ENCODE measurements at places on chromosomes 5 and 9.

GRCh38 chr5:162800301-162800700 is 637.1 kb upstream of the CCNG1 start:
- ATAC-seq: no peak

- no peak for ATAC-seq
Observed at GRCh38 chr5:154365823-154366222, 80.0 kb upstream of the SAP30L start.

DNA sequence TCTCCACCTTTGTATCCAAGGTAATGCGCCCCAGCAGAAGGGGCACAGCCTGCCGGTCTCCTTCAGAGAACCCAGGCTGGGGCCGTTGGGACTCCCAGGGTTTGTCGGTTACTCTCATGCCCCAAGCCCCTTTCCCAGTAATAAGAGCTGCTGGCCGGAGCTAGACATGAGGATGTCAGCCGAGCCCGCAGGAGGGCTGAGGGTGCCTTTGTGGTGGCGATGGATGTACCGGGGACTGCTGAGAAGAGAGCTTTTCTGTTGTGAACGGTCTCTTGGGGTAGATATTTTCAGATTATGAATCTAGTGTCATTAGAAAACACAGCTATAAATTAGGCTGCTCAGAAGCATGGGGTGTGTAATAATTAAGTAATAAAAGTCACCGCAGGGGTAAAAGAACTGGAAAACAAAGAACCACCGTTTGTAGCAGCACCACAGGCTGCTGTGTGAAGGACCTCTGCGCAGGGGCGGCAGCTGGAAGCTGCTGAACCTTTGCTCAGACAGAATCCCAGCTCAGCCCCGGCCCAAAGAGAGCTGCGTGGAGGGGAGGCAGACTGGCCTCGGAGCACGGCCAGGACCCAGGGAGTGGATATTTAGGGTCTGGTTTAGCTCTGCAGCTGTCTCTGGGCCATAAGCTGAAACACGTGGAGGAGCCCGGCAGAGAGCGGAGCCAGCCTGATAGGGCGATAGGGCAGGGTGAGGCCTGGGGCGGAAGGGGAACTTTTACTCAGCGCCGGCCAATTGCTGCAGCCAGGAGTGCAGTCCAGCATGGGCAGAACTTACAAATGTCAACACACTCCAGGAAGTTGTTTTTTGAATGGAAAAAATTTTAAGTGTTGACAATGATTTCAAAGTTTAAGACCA is 50.5 kb upstream of the BARHL1 start:
- peak; percentile 51 for ATAC-seq

DNA sequence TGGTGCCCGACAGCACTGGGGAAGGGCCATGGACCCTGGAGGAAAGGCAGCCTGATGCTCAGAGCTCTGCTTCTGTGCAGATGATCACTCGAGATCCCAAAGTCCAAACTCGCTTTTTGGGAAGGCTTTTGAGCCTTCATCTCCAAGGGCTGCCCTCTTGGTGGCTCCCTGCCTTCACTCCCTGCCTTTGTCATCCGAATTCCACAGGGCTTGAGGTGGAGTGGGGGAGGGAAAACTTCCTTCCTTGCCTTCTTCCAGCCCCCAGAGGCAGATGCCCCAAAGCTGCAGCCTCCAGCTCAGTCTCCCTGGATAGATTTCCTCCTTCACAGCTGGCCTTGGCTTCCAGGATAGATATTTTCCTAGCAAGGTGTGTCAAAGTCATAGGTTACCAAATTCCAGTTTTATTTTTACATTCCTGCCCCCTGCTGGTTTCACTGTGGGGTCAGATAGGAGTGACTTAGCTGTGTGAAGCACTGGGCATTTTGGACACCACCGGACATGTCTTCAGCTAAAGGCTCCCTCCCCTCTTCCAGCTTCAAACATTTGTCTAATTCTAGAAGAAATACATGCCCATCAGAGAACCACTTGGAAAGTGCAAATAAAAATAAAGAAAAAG is 268.2 kb downstream of the HSPA4 start:
- ATAC-seq: no peak

DNA sequence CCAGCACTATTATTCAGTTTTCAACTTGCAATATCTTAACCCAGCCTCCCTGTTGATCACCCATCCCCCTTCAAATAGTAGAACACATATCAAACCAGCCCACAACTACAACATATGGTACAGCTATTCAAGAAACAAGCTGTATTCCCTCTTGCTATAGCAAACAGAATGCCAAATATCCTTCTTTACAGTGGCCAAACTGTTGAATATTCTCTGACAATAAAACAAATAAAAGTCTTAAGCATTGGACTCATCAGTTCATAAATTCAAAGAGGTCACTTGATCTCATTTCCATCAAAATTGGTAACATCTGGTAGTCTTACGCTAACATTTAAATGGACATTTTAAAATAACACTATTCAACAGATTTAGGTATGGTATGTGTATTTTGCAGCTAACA is 350.8 kb downstream of the EFNA5 start:
- ATAC-seq: no peak

GRCh38 chr5:134086225-134086942 is 28.1 kb upstream of the TCF7 start:
- ATAC-seq: no peak

GRCh38 chr9:21070171-21070571 is 7.6 kb downstream of the IFNB1 start:
- ATAC-seq: no peak

DNA sequence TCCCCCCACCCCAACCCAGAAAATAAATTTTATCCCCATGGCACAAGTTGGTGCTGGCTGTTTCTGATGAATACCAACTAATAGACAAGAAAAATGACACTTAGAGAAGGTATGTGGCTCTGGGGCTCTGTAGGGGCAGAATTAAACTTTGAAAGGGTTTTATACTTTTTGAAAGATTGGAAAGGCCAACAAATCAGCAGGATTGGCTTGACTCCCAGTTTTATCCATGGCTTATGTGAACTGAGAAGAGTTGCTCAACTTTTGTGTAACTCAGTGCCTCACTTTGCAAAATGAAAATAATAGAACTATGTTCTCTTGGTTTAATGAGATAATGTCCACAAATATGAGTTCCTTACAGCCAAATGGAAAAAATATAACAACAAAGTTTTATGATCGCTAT is 288.9 kb upstream of the KIF2A start:
- no peak for ATAC-seq

DNA sequence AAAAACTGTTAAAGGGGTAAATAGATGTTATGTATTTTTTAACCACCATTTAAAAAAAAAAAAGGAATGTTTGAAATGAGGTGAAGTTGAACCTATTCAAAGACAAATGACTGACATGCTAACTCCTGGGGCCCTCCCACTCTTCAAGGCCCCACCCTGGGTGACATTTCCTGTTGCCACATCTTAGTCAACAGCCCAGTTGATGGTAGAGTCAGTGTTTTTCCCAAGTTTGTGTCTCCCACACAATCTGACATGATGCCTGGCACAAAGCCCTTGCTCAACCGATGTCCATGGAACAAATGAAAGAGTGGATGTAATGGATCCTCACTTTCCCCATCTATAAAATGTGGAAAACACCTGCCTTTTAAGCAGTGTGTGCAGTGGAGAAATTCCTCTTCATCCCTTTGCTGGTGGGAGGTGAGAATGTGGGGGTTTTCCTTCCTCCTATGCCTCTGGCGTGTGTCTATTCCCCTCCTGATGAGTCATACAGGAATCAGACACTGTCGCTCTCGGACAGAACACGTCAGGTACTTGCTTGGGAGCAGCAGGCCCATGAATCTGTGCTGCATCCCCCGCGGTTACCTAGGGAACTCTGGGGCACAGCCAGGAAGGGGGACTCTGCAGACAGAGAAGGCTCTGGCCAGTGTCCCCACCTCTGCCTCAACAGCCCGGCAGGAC is 13.7 kb upstream of the ADRA1B start:
- ATAC-seq: no peak

- no peak for ATAC-seq
Observed at GRCh38 chr9:83538890-83539238, 663 bp upstream of the FRMD3 start.

- ATAC-seq: no peak
Observed at GRCh38 chr5:58543723-58544122, 39.2 kb upstream of the RAB3C start.

DNA sequence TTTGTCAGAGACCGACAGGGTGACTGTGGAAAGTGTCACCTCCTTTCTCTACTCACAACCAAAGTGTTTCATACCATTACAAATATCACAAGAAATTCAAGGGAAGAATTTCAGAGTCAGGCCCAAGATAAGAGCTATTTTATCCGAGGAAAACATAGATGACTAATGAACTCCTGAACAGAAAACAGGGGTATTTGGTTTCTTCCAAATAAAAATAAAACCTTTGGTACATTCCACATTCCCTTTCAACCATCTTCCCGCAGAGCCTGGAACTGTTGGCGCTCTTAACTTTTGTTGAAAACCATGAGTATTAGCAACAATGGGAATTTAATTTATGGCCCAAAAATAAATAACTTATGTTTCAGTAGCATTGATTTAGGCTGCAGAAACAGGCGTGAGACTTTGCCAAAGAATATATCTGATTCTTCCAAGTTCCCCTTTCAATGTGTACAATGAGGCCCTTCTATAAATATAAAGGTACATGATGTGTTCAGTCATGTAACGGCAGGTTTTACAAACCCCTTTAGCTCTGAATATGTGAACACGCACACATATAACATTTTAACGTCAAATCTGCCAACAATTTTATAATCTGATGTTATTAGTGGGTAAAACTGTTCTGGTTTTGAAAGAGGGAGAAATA is 69.5 kb downstream of the RETREG1 start:
- ATAC-seq: peak; percentile 44

DNA sequence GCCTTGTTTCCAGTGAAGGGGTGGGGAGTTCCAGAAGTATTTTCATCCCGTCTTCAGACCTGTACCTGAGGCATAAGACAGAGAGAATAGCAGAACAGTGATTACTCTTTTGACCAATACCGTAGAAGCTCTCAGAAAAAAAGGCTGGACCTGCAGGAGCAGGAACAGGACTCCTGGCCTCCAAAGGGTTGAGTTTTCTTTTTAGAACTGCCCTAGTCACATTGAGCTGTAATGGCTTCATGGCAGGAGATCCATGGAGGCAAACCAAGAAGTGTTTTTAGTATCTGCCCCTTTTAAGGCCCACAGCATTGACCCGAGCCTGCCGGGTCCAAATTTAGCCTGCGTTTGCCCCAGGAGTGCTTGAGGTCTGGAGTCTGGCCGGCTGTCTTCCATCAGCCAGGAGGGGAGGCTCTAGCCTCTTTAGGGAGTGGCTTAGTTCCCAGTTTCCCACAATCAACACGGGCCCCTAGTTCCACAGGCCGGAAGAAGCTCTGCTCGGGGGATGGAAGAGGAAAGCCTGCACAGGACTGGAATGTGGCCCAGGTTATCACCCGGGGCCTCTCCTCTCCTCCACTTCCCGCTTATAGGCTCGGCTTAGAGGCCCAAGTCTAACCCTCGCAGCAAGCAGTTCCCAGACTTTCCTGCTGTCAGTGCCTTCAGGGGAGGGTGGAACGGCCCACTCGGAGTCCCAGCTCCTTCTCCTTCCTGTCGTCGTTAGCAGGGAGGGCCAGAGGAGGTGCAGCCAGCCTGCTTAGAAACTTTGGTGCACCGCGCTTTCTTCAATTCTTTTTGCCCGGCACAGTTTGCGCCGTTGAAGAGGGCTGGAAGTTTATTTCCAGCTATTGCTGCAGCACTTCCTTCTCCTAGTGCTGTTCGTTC is 80.7 kb downstream of the C9orf152 start:
- ATAC-seq: no peak

DNA sequence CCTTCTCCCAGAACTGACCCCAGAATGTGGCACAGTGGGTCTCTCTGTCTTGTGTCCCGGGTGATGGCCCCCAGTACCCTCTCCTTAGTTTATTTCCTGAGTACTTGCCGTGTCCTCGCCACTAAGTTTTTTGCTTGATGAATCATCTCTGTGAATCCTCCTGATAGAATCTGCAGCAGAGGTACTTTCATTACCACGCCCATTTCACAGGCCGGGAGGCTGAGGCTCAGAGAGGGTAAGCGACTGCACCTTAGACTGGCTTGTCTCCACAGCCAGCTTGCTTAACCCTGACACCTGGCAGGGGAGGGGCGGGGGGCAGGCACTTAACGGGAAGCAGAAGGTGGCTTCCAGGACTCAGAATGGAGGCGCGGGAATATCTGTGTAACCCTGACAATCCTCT is 7.9 kb upstream of the IER5L start:
- ATAC-seq: no peak

DNA sequence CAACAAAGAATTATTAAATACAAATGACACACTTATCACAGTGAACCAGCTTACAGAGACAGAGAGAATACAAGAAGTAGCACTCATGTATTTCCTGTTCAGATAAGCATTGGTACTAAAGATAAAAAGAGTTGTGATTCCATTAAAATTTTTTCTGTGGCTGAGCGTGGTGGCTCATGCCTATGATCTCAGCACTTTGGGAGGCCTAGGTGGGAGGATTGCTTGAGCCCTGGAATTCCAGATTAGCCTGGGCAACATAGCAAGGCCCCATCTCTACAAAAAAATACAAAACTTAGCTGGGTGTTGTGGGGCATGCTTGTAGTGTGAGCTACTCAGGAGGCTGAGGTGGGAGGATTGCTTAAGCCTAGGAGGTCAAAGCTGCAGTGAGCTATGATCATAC is 32.9 kb downstream of the FCHO2 start:
- no peak for ATAC-seq

DNA sequence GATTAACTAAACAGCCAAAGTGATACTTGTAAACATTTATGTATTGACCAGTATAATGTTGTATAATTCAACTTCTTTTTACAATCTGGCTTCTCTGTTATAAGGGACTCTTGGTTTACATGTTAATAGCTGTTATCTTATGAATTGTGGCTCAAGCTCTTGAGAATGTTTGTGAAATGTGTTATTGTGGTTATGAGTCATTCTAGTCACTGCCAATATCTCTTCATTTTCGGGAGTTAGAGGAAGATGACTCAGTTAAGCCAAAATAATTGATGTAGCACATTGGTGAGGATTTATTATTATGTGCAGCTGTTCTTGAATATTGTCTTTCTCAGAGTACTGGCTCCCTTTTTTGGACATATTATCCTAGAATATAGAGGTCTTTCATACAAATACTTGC is 655.2 kb upstream of the RIOK2 start:
- peak; percentile 99 for ATAC-seq

DNA sequence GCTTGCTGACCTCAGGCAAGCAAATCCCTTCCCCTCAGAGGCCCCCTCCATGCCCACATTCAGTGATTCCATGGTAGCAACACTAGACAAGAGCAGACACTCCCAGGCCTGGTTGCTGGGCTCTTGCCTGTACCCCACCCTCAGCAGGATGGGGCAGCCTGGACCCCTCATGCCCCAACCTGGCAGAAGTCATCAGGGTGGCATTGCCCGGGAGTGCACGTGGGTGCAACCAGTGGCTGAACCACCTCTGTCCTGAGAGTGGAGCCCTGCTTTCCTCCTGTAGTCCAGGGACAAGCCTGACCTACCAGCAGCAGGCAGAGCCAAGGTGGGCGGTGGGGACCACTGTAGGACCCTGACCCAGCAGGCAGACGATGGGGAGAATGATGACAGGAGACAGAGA is 65.8 kb upstream of the TBC1D2 start:
- no peak for ATAC-seq

- ATAC-seq: no peak
Observed at GRCh38 chr9:104078596-104078995, 15.5 kb upstream of the SMC2 start.

DNA sequence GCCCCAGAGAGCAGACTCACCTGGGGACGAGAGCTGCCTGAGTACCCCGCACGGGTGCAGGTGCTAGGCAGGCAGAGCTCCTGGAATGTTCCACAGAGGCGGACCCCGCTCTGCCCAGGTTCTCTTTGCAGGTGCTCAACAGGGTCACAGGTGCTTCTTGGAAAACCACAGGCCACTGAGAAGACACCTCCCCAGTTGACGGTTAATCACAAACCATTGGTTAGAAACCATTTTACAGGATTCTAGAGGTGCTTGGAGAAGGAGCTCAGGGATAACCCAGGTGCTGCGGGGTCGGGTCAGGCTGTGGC is 17.3 kb upstream of the SLC6A19 start:
- no peak for ATAC-seq

All from motor neuron (in vitro differentiated cells).